ENCODE measurements at places on chromosomes 4 and X.

GRCh38 chrX:10076765-10077164 lies 80.0 kb upstream of the CLCN4 start:
- no peak for DNase-seq

- DNase-seq = no peak
These were observed 539 bp upstream of the SPCS3 start for GRCh38 chr4:176319151-176319703.

- DNase-seq = no peak
These were observed 8.3 kb upstream of the MAP7D3 start for GRCh38 chrX:136259543-136259942.

GRCh38 chr4:103405415-103405814 lies 207.3 kb upstream of the CENPE start:
- no peak for DNase-seq

GRCh38 chr4:88320224-88320779 lies 35.9 kb upstream of the PPM1K start:
- DNase-seq = no peak

Data from activated CD4-positive, alpha-beta T cell treated with anti-CD3 and anti-CD28 coated beads, Interleukin-2, amount 50 U/mL, for 1 hour (primary cell).